ENCODE measurements at places on chromosomes 4 and X. TPM values are rescaled to one million over a fixed set of nuclear protein-coding genes. Genes with fewer than 3 reads are reported as not detected.

DNA sequence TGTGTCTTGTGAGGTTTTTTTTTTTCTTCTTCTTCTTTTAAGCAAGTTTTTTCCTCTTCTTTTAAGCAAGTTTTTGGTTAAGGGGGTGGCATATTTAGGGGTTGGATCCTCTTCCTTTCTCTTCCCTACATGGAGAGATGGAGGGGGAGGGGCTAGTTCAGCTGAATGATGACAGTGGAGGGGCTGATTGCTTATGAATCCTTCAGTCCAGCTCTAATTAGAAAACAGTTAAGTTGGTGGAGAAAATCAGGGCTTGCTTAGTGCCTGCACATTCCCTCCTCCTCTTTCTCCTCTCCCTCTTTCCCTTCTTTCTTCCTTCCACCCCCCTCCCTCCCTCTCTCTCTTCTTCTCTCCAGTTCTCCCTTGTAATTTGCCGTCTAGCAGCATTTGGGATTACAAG lies 4.4 kb upstream of the HAND2 start:
- no peak for DNase-seq

- no peak for DNase-seq
These were observed 4.5 kb downstream of the BMX start for GRCh38 chrX:15505101-15505500.

DNA sequence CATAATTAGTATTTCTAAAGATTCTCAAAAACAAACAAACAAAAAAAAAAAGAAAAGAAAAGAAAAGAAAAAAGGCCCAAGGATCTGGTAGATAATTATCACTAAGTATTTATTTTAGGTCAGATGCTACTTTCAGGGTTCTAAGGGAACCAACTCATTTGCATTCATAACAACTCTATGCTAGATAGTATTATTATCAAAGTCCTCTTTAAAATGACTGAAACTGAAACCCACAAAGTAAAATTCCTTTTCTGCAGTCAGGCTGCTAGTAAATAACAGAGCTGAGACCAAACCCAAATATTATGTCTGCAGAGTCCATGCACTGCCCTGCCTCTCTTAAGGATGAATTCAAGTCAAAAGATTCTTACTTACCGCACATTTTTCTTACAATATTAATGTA lies 38.3 kb upstream of the MAPK10 start:
- no peak for DNase-seq

- DNase-seq = no peak
These were observed 266.7 kb upstream of the CLNK start for GRCh38 chr4:10951306-10951705.

DNA sequence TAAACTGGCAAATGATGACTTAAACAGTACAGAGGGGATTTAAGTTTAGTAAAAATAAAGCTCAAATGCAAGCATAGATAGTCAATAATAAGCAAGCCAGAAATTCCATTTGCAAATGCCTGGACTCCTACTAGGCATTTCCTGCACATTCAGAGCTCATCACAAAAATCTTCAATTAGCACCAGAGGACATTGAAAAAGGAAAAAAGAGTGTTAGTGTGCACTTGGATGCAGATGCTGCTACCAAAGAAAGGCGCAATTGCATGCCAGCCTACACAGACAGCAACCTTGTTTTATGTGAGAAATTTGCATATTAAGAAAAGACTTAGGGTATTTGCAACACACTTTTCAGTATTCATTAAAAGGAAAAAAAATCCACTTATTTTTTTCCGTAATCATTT lies 282.1 kb downstream of the GRIA2 start:
- DNase-seq = no peak

Gene BMP2K
- 9.4 TPM for total RNA-seq

- no peak for DNase-seq
These were observed 17.1 kb upstream of the CD40LG start for GRCh38 chrX:136630881-136631280.

Gene GAGE12E
- total RNA-seq = not detected

DNA sequence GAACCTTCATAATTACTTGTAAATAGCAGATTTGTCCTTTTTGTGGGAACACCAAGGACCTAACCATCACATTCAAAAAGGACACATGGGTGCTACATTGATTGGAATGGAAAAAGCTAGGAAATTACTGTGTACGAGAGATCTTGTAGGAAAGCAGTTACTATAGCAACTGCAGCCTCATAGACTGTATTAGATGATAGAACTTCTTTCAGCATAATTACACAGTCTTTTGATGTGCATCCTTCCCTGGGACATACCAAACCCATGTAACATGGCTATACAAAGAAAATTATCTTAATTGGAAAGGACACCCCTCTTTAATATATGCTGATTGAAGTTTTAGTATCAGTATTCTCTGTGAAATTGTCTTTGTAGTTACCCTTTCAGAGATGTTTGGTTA lies 130.7 kb upstream of the CTSO start:
- DNase-seq = no peak

GRCh38 chrX:43679778-43680177 lies 23.7 kb downstream of the MAOA start:
- no peak for DNase-seq

Gene FRG2
- not detected for total RNA-seq

Gene PRSS12
- not detected for total RNA-seq

Data from G401 (cell line).